ENCODE measurements at places on chromosomes 5 and 9. TPM values are rescaled to one million over a fixed set of nuclear protein-coding genes. Genes with fewer than 3 reads are reported as not detected.

DNA sequence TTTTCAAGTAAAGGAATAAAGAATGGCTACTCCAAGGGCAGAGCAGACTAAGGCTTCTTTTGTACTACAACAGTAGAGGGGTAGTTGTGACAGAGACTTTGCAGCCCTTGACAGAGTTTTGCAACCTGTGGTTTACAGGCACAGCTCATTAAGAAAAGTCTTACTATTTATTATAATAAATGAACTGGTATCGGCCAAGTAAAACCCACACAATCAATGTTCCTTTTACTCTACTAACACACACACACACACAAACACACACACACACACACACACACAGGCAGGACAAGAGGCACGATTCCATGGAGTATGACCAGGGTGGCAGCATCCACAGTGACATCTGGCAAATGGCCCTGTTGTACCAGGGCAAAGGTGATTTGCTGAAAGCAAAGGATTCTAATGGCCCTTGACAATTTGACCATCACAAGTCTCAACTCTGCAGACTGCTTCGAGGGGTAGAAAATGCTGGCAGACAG lies 59.1 kb upstream of the GOLPH3 start:
- DNase-seq: no peak

APBA1 gene
- polyA plus RNA-seq: 5.1 TPM

DNA sequence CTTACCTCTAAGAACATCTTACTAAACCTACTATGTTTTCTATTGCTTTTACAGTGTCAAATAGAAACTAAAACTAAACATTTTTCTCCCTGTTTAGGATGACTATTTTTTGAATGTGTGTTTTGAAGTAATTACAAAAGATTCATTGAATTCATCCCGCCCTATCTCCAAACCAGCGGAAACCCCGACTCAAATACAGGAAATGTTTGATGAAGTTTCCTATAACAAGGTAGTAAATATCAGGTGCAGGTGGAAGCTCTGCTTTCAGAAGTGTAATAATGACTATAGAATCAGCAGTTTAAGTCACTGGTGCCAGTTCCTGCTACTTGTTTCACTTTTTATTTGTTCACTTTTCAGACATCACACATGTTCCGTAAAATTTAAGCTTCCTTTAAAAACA lies 20.0 kb downstream of the ERAP2 start:
- DNase-seq: no peak

DNA sequence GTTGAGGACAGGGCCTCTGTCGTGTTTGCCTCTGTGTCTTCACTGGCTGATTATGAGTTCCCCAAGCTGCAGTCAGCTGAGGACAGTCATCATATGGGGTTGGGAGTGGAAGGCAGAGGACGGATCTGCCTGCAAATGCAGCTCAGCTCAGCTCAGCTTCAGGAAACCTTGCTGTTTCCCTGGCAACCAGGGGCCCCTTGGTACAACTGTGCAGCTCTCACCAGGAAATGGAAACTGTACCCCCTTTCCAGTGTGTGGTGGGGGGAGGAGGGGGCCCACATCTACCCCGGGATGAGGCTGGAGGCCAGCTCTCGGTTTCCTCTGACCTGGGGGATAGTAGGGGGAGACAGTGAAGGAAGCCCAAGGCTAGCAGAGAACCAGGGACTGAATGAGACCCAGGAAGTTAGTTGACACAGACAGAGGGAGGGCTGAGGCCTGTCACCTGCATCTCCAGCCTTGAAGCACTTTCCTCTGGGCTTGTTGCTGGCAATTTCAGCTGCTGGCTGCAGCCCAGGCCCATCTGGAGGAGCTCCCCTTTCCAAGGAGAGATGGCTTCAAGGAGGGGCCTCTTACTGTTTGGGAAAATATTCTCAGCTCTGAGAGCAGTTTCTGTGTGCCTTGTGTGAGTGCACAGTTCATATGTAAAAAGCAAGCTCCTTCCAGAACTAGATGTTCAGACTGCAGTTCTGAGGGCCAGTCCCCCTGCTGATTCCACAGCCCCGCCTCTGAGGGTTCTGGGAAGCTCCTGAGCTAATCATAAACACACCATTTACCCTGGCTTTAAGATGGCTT lies 6.9 kb downstream of the ANXA6 start:
- DNase-seq: peak; percentile 47

- DNase-seq: no peak
Observed at GRCh38 chr5:123147128-123147715, 58.2 kb downstream of the PRDM6 start.

- DNase-seq: no peak
Observed at GRCh38 chr9:137064880-137065164, 5.5 kb downstream of the SAPCD2 start.

SIT1 gene
- not detected for polyA plus RNA-seq

PCDHA9 gene
- not detected for polyA plus RNA-seq

DNA sequence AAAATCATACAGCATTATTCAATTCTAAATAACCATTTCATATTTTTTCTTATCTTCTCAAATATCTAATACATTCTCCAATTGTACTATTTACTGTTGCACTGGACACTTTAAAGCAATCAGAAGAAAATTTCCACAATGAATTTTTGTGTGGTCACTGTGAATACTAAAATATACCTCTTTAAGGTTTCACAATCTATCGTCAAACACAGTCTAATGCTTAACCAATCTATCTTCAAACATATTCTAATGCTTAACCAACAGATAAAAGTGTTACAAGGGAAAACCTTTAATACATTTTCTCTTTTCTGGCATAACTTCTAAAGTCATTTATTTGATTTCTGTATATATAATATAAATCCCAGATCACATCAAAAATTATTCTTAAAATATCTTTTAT lies 2035.5 kb upstream of the CDH6 start:
- DNase-seq: no peak

AIF1L gene
- 0.09 TPM for polyA plus RNA-seq

DNA sequence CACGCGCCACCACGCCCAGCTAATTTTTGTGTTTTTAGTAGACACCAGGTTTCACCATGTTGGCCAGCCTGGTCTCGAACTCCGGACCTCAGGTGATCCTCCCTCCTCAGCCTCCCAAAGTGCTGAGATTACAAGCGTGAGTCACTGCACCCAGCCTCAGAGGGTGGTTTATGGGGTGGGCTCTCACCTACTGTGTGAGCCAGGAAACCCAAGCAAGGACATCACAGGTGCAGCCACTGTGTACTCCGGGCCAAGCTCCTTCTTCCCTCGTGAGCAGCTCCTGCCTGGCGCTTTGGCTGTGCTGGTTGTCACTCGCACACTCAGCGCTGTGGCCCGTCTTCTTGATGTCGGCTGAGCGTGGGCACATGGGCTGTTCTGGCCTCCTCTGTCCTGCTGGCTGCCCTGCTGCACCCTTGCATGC lies 70.1 kb downstream of the WNK2 start:
- no peak for DNase-seq

- DNase-seq: no peak
Observed at GRCh38 chr5:57960569-57960968, 478.0 kb upstream of the ACTBL2 start.

GRCh38 chr5:134227259-134227658 lies 1.4 kb upstream of the PPP2CA start:
- peak; percentile 23 for DNase-seq

SLC25A51 gene
- polyA plus RNA-seq: 14.1 TPM

PCAT7 gene
- polyA plus RNA-seq: not detected

GRCh38 chr5:166677891-166678290 lies 1613.6 kb upstream of the WWC1 start:
- no peak for DNase-seq

DNA sequence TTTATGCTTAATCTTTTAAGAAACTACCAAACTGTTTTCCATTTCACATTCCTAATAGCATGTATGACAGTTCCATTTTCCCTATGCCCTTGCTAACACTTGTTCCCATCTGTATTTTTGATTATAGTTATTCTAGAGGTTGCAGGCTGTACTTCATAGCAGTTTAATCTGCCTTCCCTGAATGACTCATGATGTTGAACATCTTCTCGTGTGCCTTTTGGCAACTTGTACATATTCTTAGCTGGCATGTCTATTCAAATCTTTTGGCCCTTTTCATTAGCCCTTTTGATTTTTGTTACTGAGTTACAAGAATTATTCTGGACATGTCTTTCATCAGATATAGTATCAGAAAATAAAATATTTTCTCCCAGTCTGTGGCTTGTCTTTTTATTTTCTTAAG lies 320.3 kb downstream of the DIRAS2 start:
- peak; percentile 9 for DNase-seq

OR1Q1 gene
- not detected for polyA plus RNA-seq

Measured in IMR-90 (cell line).